ENCODE measurements at places on chromosomes 11 and 22.

DNA sequence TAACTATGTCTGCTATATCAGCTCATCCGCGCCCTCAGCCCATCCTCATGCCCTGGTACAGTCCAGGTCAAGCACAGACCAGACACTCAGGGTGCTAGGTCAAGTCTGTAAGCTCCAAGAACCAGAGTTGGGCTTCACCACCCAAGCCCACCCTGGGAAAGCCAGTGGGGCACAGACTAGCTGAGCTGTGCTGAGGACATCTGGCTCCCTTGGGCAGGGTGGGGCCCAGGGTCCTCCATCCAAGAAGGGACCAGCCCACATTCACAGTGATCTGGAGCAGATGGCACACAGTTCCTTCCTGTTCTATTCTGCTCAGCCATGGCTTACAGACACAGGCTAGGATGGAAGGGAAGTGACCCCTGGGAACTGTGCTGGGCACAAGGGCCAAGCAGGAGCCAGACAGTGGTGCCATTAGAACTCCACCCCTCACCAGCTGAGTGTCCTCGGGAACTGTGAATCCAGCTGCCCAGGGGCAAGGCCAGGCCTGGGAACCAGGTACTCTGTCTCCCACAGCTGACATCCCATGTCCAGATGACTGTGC is 9.1 kb downstream of the P2RY6 start:
- DNase-seq, result no peak
- H3K4me3 ChIP-seq, result no peak overlapping the region
- peaks cover 28% of the 10 kb centered on the region for H3K27me3 ChIP-seq
- no peaks in the 10 kb centered on the region for H3K36me3 ChIP-seq
- peaks cover 6% of the 10 kb centered on the region for H3K4me1 ChIP-seq

DNA sequence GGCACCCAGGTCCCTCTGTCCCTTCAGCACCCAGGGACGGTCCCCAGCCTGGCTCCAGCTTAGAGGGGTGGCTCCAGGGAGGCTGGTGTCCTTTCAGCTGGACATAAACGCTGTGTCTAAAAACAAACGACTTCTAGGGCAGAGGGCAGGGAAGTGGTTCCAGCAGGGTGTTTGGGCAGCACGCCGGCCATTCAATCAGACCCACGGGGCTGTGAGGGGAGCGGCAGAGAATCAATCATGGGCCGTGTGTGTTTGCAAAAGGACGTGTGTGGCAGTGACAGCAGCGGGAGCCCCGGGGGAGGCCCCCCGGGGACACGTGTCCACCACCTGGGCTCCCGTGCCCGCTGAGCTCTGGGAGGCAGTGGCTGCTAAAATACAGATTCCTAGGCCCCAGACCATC is 127.7 kb downstream of the MN1 start:
- H3K4me3 ChIP-seq, result no peak overlapping the region
- H3K4me1 ChIP-seq, result no peaks in the 10 kb centered on the region
- H3K36me3 ChIP-seq, result no peaks in the 10 kb centered on the region
- no peak overlapping the region for H3K27ac ChIP-seq

- H3K4me3 ChIP-seq, result no peak overlapping the region
- H3K36me3 ChIP-seq, result no peaks in the 10 kb centered on the region
- peaks cover 22% of the 10 kb centered on the region for H3K27me3 ChIP-seq
- DNase-seq, result no peak
These were observed 95.7 kb downstream of the TEAD1 start for GRCh38 chr11:12769834-12770345.

DNA sequence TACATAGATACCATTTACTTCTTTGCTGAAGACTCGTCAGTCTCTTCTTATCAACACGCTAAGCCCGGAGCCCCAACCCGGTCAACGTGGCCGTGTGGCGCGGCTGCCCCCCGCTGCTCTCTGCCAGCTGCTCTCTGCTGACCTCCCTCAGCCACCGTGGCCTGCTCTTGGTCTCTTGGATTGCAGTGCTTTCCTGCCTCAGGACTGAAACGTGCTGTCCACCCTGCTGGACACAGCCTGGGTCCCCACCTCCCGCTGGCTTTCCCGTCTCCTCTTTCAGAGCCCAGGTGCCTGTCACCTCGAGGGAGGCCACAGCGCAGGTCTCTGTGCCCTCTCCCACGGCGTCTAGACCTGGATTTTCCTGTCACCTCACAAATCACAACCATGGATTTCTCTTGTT is 388.1 kb upstream of the B3GAT1 start:
- no peaks in the 10 kb centered on the region for H3K36me3 ChIP-seq
- no peaks in the 10 kb centered on the region for H3K4me1 ChIP-seq
- H3K27me3 ChIP-seq, result no peaks in the 10 kb centered on the region

GRCh38 chr22:41732096-41732772 is 32.9 kb downstream of the MEI1 start:
- no peak overlapping the region for H3K27ac ChIP-seq
- DNase-seq, result no peak
- H3K36me3 ChIP-seq, result no peaks in the 10 kb centered on the region
- H3K4me3 ChIP-seq, result no peak overlapping the region
- no peaks in the 10 kb centered on the region for H3K4me1 ChIP-seq

- peak overlapping the region; percentile 89 for H3K27ac ChIP-seq
- H3K36me3 ChIP-seq, result peaks cover 45% of the 10 kb centered on the region
- peak overlapping the region; percentile 82 for H3K4me3 ChIP-seq
- H3K4me1 ChIP-seq, result peaks cover 81% of the 10 kb centered on the region
- no peak for DNase-seq
These were observed 13.9 kb upstream of the ADSL start for GRCh38 chr22:40332319-40332781.

GRCh38 chr22:47450876-47451475 is 688.5 kb downstream of the TBC1D22A start:
- no peak overlapping the region for H3K4me3 ChIP-seq
- H3K27ac ChIP-seq, result no peak overlapping the region
- H3K27me3 ChIP-seq, result no peaks in the 10 kb centered on the region

GRCh38 chr11:59218319-59218718 is 5.6 kb upstream of the MPEG1 start:
- peaks cover 5% of the 10 kb centered on the region for H3K27me3 ChIP-seq
- peaks cover 6% of the 10 kb centered on the region for H3K4me1 ChIP-seq
- no peak overlapping the region for H3K27ac ChIP-seq

DNA sequence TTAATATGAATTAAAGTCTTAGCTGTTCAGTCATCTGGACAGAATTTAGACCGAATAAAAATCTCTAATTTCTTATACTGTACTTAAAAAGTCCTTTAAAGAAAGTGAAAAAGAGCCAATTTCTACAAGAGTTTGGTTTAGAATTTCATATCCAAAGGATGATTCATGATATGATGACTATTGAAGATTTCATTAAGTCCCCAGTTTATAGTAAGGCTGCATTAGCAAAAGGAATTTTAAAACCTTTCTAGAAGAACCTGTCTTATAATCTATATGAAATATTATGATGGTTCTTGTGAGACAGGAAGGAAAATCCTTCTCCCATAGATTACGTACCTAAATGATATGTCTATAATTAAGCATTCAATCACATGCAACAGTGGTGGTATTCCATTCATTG is 34.8 kb downstream of the TSG101 start:
- peaks cover 24% of the 10 kb centered on the region for H3K36me3 ChIP-seq
- H3K4me1 ChIP-seq, result no peaks in the 10 kb centered on the region
- no peaks in the 10 kb centered on the region for H3K27me3 ChIP-seq
- no peak overlapping the region for H3K4me3 ChIP-seq

- H3K27me3 ChIP-seq, result no peaks in the 10 kb centered on the region
- DNase-seq, result no peak
- peaks cover 19% of the 10 kb centered on the region for H3K4me1 ChIP-seq
- H3K4me3 ChIP-seq, result peak overlapping the region; percentile 91
These were observed 1.1 kb downstream of the HYOU1 start for GRCh38 chr11:119055901-119056300.

DNA sequence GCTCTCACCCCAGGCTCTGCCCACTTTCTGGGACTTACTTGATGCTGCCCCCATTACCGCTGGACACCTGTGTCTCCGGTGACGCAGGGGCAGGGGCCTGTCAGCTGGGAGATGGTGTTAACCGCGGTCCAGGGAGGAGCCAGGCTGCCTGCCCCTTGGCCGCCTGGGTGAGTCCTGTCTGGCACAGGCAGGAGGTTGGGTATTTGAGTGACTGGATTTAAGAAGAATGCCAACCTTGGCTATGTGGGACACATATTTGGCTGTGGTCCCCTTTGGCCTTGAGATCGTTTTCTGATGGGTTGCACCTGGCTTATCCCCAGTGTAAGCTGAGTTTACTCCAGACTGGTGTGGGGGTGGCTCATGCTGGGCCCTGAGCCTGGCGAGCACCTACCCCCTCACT is 2.5 kb downstream of the MUC6 start:
- no peak overlapping the region for H3K4me3 ChIP-seq
- DNase-seq, result no peak
- no peaks in the 10 kb centered on the region for H3K4me1 ChIP-seq
- H3K27me3 ChIP-seq, result no peaks in the 10 kb centered on the region

GRCh38 chr11:84901991-84902390 is 725.2 kb downstream of the DLG2 start:
- H3K27me3 ChIP-seq, result no peaks in the 10 kb centered on the region
- DNase-seq, result no peak
- H3K4me3 ChIP-seq, result no peak overlapping the region
- no peak overlapping the region for H3K27ac ChIP-seq
